ENCODE measurements at places on chromosomes 1 and 21.

- DNase-seq, result no peak
Observed at GRCh38 chr1:160471253-160471652, 51.8 kb downstream of the SLAMF6 start.

DNA sequence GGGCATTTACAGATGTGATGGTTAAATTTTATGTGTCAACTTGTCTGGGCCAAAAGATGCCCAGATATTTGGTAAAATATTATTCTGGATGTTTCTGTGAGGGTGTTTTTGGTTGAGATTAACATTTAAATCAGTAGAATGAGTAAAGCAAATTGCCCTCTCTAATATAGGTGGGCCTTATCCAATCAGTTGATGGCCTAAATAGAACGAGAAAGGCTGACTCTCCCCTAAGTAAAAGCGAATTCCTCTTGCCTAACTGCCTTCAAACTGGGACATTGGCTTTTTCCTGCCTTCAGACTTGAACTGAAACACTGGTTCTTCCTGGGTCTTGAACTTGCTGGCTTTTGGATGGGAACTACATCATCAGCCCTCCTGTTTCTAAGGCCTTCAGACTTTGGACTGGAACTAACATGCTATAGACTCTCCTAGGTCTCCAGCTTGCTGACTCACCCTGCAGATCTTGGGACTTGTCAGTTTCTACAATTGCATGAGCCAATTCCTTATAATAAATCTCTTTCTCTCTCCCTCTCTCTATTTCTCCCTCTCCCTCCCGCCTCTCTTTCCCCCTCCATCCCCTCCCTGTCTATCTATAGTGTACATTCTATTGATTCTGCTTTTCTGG lies 10.2 kb upstream of the NAV1 start:
- DNase-seq, result peak; percentile 60

DNA sequence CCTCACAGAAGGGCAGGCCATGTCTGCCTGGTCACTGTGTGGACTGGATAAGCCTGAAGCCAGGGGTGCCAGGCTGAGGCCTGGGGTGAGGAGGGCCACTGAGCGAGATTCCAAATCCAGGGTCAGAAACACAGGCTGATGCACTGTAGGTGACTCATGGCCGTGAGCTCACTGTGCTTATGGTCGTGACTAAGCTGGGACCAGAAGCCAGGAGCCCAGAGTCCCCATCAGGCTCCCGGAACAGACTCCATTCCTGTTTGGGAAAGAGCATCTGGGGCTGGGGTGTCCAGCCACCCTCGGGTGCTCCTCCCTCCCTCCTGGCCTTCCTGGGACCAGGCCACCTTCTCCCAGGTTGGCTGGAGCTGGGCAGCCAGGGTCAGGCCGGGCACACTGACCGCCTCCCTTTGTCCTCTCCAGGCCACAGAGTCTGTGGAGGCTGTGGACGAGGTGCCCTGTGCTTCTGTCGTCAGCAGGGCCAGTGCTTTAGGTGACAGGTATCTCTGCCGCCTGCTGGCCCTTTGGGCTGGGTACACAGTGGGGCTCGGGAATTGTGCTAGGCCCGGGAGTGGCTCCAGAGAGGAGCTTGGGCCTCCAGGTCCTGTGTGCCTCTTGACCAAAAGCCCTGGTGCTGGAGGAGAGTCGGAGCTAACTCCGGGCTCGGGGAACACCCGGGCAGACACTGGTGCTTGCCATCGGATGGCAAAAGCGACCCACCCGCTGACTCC lies 36.7 kb downstream of the AJAP1 start:
- DNase-seq, result peak; percentile 60

DNA sequence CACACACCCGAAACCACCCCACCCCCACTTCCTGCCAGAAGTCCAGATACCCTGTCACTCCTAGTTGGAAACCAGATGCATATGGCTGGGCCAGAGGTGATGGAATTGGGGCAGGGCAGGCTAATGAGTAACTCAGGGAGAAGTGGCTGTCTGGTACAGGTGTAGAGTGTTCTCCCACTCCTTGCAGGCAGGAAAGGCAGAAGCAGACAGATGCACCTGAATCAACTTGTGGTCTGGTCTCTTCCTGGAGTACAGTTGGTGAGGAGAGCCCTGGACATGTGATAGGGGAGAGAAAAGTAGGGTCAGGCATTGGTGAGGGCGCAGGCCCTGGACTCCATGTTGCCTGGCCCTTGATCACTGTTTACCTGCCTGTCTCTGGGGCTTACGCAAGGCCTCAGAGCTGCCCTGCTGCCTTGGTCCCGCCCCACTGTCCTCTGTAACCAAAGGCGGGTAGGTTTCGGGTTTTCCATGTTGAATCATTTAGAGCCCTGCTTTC lies 2.5 kb downstream of the CGN start:
- no peak for DNase-seq

DNA sequence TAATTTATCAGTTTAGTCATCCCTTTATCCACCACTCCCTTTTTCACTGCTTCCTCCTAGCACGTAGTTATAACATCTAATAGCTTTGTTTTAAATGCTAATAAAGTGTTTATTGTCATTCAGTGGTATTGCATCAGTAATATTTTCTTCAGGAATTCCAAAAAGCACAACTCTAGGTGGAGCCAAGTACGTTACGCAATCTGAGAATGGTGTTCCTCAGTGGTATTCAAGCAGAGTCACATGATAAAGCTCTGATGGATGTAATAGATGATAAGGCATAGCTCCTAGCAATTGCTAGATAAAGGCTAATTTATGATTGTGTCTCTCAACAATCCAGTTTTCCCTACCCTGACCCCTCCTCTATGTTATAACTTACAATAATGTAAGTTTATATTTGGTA lies 494.6 kb upstream of the ADGRL4 start:
- DNase-seq, result peak; percentile 3

GRCh38 chr1:218785928-218786327 lies 387.8 kb upstream of the LYPLAL1 start:
- DNase-seq, result peak; percentile 79

Data from fibroblast of skin of scalp (primary cell).